ENCODE measurements at places on chromosomes 7 and 10.

- DNase-seq = peak; percentile 12
Measured at GRCh38 chr7:6479067-6479466, 31.3 kb upstream of the DAGLB start.

GRCh38 chr10:66695046-66695445 lies 230.8 kb upstream of the LRRTM3 start:
- DNase-seq = no peak

DNA sequence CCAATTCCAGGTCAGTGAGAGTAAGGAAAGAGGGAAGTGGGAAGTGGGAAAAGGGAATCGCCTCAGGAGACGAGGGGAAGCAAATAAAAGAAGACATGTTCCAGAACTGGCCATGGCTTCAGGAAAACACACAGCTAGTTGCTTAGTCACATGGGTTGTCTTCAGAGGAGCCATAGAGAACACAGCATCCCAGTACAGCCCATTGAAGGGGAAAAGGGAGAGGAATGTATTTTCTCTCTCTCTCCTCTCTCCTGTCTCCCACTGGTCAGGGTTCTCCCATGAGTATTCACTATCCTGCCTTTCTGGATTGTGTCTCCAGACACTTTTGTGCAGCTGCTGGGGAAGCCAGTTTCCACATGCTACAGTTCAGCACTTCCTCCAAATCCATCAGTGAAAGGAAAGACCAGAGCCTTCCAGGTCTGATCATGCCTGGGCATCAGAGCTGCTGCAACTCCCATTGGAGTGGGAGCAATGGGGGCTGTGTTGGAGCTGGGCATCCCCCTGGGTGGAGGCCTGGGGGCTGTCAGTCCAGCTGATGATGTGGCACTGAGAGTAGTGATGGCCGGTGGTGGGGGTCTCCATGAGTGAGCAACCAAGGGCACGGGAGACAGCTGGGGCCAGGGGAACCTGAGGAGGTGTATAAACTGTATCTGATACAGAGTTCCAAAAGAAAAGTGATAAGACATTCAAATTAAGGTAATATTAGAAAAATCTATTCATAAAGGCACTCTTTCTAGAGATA lies 38.6 kb downstream of the MAP3K8 start:
- DNase-seq = no peak

GRCh38 chr7:100400656-100401055 lies 27.4 kb downstream of the PILRA start:
- peak; percentile 14 for DNase-seq

GRCh38 chr7:34091321-34091917 lies 186.1 kb downstream of the BMPER start:
- DNase-seq = peak; percentile 25

DNA sequence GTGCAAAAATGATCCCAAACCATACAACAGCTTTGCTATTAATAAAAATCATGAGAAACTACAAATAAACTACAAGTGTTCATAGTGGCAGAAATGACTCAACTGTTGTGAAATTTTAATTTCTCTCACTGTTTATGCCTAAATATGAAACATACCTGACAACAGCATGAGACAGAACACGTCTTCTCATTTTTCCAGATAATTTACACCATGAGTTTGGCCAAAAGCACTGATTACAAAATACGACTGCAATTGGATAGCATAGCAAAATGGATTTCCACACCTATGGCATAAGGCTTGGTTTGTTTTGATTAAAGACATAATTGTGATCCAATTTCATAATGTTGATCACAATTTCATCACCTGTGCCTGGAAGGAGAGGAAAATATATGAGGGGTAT lies 608.6 kb downstream of the GATA3 start:
- DNase-seq = no peak

GRCh38 chr10:11425676-11426075 lies 185.8 kb downstream of the USP6NL start:
- no peak for DNase-seq

DNA sequence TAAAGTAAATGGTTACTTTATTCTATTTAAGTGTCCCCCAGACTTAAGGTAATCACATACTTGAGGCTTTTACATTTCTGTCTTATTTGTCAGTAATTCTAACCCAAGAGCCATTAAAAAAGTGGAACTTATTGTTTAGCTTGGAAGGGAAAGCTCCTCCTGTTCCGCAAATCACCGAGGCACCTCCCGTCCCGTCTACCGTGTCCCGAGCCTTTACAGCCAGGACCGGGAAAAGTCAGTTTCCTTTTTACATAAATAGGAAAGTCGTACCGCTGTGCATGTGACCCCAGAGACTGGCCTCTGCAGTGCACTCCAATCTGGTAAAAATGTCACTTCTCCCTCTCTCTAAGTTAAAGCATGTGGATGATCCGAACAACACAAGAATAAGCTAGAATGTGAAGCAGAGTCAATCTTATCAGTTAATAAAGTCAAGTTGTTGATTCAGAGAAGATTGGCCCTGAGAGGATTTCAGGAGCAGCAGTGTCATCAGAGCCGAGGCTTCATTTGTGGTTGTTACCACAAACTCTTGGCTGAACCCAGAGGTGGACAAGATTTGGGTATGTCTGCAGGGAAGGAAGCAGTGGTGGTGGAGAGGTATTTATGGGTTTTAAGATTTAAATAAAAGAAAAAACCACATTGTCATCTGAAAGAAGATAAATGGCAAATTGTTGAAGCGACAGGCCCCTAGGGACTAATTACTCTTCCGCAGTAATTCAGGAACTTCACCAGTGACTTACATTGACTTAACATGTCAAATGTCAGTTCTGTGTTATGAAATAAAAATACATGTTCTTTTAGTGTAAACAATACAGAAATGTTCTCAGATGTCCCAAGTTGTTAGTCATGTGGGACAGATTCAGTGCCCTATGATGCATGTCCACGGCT lies 316.6 kb upstream of the ZNF32 start:
- DNase-seq = no peak

- DNase-seq = peak; percentile 53
Measured at GRCh38 chr10:63206997-63207811, 74.1 kb downstream of the NRBF2 start.

DNA sequence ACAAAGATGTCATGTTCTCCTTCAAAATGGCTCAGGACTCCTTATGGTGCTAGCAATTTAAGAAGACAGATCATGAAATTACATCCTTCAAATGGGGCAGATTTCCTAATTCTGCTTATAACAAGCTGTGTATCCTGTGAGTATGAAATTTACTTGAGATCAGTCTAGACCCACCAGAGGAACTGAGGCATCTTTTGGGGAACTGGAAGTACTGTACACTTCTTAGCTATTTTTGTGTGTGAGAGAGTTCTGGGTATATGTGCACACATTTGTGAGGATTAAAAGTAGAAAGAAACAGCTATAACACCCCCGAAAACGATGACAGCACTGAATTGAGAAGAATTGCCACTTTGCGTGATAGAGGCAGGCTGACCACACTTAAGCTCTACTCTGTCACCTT lies 187.0 kb upstream of the CCDC6 start:
- no peak for DNase-seq

GRCh38 chr7:128041203-128041602 lies 10.0 kb upstream of the LRRC4 start:
- DNase-seq = no peak

DNA sequence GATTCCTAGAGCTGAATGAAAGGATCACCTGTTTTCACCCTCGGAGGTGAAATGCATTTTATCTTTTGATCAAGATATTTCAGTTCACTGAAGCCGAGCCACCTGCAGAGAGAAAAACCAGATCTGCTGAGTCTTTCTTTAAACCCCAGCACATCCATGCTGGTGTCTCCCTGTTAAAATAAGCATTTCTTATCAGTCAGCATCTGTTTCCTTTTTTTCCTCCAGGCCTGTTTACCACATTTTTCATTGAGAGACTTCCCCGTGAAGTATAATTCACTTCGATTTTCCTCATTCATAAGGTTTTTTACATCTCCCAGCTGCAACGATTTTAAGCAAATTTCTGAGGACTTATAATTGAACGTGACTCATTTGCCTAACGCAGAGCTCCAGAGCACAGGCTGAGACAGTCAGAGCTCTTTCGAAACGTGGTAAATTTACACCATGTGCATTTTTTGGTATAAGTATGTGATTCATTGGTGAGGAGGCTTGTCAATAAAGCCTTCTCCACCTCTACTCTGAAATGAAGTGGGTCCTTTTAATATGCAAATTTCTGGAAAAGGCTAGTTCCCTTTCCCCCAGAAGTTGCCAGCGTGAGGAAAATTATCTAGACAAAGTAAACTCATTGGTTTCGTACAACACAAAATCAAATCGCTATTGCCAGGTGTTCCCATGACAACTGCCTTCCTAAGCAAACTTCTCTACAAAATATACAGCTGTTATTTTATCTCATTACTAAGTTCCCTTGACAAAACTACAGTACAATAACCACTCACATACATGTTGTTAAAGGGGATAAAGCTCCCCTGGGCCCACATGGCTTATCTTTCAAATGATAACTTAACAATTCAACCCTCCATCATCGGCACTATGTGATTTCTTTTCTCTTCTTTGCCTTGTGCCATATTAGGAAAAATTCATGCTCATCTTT lies 374.8 kb upstream of the AKR1E2 start:
- peak; percentile 9 for DNase-seq

DNA sequence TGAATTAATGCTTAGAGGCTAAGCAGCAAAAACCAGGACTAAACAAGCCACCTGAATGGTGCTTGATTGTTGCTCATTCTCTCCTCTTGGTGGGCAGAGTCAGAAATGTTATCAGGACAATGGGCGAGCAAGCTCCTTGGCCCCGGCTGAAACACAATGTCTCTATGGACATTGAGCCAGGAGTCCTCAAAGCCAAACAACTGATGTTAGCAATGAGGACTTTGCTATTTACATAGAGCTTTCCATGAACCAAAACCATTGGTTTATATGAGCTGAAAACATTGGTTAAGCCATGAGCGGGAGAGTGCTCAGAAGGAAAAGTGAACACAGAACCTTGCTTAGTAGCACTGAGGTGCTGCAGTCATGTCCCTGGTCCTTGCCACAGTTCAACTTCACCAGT lies 21.5 kb upstream of the NPVF start:
- no peak for DNase-seq

GRCh38 chr7:112853422-112853821 lies 63.2 kb upstream of the TMEM168 start:
- DNase-seq = no peak

DNA sequence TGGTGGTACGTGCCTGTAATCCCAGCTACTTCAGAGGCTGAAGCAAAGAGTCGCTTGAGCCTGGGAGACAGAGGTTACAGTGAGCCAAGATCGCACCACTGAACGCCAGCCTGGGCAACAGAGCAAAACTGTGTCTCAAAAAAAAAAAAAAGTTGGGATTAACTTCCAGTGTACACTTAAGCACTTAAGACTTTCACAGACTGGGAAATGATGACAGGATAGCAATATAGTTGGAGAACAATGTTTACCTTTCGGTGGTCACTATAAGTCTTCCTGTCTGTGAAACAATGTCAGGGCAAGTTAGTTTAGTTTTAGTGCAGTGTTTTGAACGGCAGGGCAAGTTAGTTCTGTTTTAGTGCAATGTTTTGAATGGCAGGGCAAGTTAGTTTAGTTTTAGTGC lies 130.2 kb downstream of the TPST1 start:
- DNase-seq = no peak

DNA sequence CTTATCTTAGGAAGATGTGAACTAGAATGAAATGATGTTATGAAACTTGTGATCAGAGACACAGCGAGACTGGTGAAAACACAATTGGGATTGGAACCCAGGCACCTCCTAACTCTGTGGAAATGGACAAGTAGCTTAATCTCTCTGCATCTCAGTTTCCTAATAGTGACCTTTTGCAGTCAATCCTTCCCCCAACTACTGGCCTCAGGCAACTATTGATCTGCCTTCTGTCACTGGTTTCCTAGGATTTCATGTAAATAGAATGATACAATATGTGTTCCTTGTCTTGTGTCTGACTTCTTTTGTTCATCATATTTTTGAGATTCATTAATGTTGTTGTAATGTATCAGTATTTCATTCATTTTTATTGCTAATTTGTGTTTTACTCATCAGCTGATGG lies 341.7 kb downstream of the REEP3 start:
- no peak for DNase-seq

DNA sequence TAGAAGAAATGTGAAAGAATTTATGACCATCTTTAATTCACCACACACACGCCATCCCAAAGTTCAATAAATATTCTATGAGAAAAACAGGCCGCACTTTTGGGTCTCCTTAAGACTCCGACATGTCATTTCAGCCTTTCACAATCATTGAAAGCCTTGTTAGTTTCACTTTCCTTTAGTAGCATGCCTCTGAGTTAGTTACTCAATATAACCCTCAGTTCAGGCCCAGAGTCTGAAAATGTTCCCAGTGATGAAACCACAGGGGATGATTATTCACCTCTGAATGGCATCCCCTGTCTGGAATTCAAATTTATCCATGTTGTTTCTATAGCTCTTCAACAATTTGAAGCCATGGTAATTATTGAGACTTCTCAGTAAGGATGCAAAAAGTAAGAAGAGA lies 278.1 kb upstream of the NRP1 start:
- peak; percentile 43 for DNase-seq

DNA sequence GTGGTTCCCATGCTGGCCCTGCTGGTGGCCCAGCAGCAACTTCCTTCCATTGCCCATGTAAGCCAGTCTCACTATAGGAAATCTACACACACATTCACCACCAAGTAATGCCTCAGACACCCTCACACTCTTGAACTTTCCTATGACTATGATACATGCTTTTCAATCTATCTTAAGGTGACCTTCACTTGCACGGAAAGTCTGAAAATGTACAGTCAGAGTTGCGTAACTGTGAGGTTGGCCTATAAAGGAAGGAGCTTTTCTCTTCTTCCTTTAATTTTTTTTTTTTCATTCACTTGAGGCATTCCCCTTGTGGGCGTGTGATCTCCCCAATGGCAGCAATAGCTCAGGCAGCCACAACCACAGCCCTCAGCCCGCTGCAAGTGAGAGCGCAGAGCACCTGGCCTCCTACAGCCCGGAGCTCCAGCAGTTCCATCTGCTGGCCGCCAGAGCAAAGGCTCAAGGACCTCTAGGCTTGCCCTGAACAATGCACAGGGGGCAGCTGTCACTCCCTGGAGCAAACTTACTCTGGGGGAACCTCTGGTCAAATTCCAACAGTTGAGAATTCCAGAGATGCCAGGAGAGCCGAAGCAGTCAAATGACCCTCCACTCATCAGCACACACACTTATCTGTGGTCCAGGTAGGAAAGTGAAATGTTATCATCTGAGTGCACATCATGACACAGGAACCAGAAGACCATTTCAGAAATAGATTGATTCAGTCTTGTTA lies 123.1 kb upstream of the ADO start:
- DNase-seq = peak; percentile 79

DNA sequence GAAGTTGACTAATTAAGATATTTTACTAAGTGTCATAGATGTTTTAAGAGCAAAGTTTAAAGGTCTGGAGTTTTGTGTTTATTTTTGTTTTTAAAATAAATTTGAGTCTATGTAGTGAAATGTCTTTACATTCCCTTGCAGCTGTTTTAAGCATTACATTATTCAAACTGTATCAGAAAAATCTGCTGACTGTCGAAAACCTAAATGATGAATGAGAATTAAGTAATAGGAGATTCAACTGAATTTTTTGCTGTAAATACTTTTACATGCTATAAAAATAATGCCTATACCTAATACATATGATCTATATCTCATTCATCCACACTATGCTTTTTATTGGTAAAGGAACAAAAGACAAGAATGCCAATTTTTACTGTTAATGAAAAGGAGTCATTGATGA lies 227.2 kb downstream of the CSTF2T start:
- no peak for DNase-seq

- DNase-seq = no peak
Measured at GRCh38 chr10:19204246-19204917, 155.8 kb downstream of the MALRD1 start.

GRCh38 chr10:70965566-70965965 lies 77.2 kb upstream of the PCBD1 start:
- no peak for DNase-seq

- DNase-seq = no peak
Measured at GRCh38 chr7:27271384-27271783, 28.8 kb downstream of the EVX1 start.
